Activated CD8-positive, alpha-beta memory T cell treated with anti-CD3 and anti-CD28 coated beads for 1 hour (primary cell): ENCODE measurements at places on chromosomes 1 and 21.

DNA sequence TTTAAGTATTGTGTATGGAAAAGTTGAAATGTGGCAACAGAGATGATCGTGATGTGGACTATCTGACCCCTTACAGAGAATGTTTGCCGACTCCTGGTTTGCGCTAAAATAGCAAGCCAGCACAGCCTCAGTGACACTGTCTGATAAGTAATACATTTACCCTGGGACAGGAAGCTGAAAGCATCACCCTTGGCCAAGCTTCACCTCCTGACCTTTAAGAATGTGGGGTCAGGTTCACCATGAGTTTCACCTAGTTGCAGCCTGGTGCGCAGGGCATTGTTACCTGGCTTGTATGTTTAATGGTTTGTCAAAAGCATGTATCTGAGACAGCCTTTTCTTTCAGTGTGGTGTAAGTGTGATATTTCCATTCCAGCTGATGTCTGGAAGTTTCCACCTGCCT lies 29.2 kb downstream of the TRAF5 start:
- no peak for DNase-seq

GRCh38 chr1:100747771-100748170 lies 28.2 kb downstream of the VCAM1 start:
- no peak for DNase-seq

DNA sequence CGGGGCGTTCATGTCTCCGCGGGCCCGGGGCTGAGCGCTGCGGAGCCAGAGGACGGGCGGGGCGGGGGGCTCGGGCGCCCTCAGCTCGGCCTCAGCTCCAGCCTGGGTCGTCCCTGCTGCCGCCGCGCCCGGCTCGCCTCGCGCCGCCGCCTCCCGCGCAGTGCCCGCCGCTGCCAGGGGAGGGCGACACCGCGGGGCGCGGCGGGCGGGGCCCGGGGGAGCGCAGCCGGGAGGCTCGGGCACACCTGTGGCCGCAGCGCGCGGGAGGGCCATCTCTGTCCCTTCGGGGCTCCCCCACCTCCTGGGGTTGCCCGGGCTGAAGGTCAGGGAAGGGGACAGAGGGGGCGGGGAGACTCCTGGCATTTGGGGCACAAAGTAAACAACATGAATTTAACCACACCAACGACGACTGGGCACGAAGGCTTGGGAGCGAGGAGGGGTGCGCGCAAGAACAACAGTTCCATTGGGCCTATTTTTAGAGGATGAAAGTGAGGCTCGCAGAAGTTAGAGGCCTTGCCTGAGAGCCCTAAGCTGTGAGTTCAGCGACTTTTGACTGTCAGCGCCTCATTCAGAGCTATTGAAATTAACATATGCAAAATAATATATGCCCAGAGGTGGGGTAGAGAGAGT lies at the start of gene FAM131C:
FAM131C (minus strand) TSS at position 162 of the 630 bp plus-strand sequence. CDS start 209 bp downstream, outside the sequence.
- no peak for DNase-seq

- DNase-seq: no peak
Observed at GRCh38 chr1:202857136-202857610, 31.8 kb downstream of the RABIF start.

- DNase-seq: no peak
Observed at GRCh38 chr1:90768098-90768497, 51.0 kb upstream of the BARHL2 start.

DNA sequence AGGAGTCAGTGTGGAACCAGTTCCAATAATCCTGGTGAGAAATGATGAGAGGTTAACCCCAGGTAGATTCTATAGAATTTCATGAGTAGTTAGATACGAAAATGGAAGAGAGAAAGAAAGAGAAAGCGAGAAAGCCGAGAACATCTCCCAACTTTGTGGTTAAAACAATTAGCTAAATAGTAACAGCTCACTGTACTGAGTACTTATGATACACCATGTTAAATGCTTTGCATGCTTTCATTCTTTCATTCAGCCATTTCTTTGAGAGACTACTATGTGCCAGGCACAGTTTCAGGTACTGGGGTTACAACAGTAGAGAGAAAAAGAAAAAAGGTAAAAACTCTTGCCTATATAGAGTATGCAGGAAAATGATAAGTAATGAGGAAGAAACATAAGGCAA lies 109.7 kb upstream of the SYT6 start:
- DNase-seq: no peak

- no peak for DNase-seq
Observed at GRCh38 chr1:230292689-230293389, 133.3 kb downstream of the PGBD5 start.

GRCh38 chr21:42865776-42866160 lies 13.6 kb downstream of the WDR4 start:
- no peak for DNase-seq

- DNase-seq: no peak
Observed at GRCh38 chr21:44363278-44363677, 9.9 kb downstream of the TRPM2 start.

- DNase-seq: no peak
Observed at GRCh38 chr21:38852278-38852677, 46.5 kb downstream of the ETS2 start.

DNA sequence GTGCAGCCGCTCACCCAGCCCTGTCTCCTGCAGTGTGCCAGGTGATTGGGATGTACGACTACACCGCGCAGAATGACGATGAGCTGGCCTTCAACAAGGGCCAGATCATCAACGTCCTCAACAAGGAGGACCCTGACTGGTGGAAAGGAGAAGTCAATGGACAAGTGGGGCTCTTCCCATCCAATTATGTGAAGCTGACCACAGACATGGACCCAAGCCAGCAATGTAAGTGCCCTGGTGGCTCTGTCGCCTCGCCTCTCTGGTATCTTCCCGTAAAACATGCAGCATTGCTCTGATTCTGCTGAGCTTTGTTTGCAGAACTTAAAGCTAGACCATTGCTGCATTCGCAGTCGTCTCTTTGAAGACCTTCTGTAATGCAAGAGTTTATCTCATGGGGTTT lies 79.2 kb downstream of the ATP5PO start:
- DNase-seq: no peak

DNA sequence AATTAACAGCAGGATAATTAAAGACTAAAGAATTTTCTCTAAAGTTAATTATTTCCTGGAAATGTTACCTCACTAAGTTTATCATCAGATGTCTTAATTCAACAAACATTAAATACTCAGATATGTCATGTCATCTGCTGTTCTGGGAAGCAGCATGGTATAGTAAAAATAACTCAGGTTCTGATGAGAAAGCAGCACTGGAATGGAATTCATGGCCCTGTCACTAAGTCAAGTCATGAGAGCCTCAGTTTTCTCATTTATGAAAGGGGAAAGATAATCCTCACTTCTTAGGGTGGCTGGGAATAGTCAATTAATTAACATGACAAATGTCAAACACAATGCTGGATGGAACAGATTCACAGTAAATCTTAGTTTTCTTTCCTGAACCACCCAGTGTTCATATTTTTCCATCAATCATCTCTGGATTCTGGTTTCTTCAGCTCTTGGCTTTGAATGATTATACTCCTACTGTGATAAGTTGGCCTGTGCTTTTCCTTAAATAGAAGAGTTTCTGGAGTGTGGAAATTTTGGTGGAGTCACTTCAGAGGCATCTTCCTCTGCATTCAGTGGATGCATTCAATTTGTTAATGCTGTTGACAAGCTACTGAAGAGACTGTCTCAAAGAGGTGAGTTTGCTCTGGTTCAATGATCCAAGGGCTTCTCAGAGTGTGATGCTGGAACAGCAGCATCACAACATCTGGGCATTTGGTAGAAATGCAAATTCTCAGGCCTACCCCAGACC lies 319.4 kb downstream of the KCNH1 start:
- DNase-seq: no peak

DNA sequence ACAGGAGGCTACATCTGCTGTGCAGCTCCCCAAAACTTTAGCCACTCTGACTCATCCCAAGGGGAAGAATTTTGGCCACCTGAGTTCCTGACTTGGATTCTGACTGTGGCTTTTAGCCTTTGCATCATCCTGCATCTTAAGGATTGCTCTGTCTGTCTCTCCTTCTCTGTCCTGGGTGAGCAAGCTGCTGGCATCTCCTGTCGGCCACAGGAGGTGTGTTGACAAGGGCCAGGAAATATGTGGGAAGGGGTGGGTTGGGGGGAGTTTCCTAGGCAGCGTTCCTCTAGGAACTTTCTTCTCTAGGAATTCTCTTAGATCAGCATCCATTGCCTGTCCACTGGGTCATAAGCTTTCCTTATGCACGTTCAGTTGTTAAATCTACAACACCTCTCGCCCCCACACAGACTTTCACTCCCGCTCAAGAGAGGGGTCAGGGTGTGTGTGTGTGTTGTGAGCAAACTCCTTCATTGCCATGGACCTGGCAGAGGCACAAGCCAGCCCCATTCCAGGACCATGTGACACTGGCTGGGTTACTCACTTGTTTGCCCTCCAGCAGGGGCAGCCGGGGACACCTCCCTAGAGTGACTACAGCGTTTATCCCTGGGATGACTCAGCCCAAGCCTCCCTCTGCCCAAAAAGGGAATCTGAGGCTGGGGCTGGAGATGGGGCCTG lies 145.0 kb upstream of the DUSP10 start:
- DNase-seq: no peak

DNA sequence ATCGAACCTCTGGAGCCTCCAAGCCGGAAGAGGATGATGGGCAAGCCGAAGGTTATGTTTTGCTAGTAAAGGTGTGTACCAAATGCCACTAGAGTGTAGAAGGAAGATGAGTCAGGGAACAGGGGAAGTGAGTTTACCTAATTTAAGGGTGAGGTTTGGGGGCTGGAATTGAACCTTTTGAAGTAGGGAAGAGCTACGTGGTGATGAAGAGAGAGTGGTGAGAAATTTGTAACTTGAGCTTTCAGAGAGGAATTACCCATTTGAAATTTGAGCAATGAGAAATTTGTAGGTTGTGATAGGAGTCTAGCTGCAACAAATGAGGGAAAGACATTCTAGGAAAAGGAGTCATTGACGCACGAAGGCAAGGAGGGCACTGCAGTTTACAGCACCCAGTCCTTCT lies 70.0 kb upstream of the TENT5C start:
- no peak for DNase-seq

- DNase-seq: no peak
Observed at GRCh38 chr21:33240404-33240803, 10.7 kb downstream of the IFNAR2 start.
